ENCODE measurements at places on chromosomes 1 and 21. TPM values are rescaled to one million over a fixed set of nuclear protein-coding genes. Genes with fewer than 3 reads are reported as not detected.

UHMK1 gene
- 47.6 TPM for total RNA-seq

B3GALNT2 gene
- 30.3 TPM for total RNA-seq

C1orf141 gene
- total RNA-seq, result not detected

DNA sequence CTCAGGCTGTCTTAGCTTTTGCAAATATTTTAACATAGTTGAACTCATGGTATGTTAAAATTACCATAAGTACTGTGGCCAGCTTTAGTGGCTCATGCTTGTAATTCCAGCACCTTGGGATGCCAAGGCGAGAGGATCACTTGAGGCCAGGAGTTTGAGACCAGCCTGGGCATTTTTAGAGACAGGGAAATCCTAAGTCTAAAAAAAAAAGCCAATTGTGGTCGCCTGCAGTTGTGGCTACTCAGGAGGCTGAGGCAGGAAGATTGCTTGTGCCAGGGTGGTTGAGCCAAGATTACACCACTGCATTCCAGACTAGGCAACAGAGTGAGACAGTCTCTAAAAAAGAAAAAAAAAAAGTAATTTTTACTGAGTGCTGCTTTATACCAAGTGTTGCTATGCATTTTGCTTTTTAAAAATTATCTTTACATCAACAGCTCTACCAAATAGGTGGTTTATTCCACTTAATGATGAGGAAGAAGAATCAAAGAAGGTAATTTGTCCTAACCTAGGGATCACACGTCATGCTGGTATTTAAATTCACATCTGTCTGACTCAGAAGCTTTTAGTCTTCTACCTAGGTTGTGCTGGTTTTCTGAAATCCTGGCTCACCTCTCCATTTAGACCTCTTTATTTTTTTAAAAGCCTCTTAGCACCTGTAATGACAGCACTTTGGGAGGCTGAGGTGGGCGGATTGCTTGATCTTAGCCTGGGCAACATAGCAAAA is 16.8 kb downstream of the PPP1R12B start:
- DNase-seq, result no peak

GRCh38 chr1:56074007-56074651 is 505.2 kb downstream of the PLPP3 start:
- DNase-seq, result peak; percentile 81

DNA sequence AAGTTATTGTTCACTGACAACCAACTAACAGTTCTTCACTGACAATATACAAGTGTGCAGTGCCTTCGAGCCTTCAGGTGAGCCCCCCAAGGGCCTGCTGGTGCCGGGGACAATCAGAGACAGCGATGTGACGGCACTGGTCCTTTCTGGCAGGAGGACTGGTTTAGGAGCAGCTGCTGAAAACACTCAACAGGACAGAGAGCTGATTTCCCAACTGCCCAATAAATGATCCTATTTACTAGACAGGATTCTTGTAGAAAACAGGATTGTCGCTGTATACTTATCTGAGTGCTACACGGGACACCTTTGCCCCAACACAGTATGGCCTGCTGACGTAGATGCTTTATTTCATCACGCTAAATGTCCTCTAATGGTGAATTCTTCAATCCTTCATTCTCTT is 65.4 kb downstream of the TP53BP2 start:
- no peak for DNase-seq

FAM177B gene
- total RNA-seq, result 36.8 TPM

DNA sequence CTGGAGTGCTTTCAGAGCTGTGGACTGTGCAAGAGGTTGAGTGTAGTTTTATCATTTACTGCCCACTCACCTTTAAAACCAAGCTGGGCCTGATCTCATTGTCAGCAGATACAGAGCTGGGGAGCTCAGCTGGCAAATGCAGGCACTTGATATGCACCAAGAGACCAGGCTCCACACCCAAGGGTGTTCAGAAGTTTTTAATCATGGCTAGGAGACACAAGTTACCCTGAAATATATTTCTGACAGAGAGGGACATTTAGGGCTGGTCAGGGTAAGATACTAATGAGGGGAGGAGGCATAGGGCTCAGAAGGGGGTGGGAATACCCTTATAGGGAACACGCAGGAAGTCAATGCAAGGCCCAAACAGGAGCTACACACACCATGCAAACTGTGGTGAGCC is 153.7 kb downstream of the ELAVL4 start:
- DNase-seq, result no peak

VWA1 gene
- 122 TPM for total RNA-seq

MFSD2A gene
- 3.3 TPM for total RNA-seq

DNA sequence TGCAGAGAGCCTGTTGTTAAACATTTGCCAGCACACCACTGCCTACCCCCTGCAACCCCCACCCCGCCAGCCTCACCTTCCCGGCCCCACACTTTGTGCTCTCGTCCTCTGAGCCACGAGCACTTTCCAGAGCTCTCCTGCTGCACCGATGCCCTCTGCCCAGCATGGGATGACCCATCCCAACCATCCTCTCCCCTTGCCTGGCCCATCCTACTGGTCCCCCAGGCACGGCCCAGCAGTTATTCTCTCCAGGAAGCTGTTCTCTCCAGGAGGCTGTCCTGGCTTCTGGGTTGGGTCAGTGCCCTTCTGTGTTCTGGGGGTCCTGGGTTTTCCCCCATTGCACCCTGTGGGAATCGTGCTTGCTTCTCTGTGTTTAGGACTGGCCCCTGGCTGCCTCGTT is 60.1 kb upstream of the ABCG1 start:
- DNase-seq, result no peak

YOD1 gene
- 4.5 TPM for total RNA-seq

KISS1 gene
- total RNA-seq, result not detected

PADI1 gene
- not detected for total RNA-seq

DNA sequence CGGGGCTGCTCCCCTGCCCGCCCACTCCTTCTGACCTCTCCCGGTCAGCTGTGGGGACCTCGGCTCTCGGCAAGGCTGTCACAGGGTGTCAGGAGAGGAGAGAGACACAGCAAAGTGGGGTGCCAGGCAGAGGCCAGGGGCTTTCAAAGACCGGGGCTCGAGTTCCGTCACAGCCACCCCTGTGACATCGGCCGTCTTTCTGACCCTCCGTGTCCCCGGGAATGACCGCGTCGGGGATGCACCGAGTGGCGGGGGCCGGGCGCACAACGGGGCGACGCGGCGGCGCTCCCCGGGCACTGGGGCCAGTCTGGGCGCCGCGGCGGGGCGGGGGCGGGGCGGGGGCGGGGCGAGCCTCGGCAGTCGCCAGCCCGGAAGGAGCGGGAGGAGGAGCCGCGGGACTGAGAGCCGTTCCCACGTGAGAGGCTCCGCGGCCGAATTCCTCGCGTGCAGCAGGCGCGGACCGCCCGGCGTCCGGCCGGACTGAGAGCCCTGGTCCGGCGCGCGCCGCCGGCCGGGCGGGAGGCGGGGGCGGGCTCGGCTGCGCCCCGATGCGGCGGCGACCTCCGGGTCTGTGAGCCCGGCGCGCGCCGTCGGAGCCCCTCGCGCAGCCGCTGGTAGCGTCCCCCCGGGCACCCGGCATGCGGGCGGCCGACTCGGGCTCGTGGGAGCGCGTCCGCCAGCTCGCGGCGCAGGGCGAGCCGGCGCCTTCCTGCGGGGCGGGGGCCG is 229.7 kb upstream of the TMEM51 start:
- DNase-seq, result peak; percentile 66

DNA sequence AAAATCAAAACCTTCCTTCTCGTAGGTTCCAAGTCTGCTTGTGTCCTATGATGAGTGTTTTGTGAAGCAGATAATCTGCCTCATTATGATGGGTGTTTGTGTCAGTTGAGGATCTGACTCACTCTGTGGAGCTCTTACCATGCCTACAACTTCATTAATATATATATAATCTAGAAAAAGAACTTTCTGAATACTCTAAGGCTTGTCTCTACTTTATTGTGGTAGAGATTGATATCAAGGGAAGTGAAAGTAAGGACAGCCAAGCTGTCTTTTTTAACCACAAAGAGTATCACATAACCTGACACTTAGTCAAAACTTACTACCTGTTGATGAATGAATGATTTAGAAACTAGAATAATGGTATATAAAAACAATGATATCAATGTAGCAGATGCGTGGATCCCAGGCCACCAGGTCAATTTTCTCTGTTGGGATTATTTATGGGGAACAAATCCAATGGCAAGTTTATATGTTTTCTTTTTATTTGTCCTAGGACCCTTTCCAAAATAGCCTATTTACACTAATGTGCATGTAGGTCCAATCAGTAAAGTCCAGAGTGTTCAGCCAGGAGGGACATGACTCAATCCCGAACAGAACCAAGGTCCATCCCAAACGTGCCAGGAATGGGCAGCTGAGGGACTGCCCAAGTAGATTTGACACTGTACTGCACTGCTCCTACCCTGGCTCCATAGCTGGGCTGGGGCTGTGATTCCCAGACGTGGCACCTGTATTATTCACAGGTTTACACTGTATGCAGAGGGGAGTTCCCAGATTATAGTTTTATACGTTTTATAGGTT is 182.3 kb upstream of the GREM2 start:
- DNase-seq, result no peak

DNA sequence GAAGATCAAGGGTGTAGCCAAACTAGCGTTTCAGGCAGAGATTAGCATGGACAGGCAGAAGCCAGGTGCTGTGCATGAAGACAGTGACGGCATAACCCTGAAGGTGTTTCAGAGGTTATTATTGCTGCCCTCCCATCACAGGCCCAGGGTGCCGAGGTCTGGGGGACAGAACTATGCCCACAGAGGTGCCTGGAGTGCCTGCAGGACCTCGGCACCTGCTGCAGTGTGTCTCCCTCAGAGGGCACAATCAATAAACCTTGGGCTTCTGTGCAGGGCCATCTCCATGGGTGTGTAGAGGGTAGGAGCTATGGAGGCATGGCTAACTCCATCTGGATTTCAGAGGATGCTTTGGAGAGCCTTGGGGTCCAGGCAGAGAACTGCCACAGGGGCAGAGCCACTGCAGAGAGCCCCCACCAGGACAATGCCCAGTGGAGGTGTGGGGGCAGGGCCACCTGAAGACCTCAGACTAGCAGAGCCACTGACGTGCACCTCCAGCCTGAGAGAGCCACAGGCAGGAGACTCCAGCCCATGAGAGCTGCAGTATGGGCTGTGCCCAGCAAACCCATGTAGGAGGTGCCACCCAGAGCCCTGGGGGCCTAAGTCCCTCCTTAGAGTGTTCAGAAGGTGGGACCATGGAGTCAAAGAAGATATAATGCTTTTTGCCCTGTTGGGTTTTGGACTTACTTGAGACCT is 5.7 kb upstream of the ABCG1 start:
- no peak for DNase-seq

LCE1E gene
- not detected for total RNA-seq

GRCh38 chr1:248924696-248925532 is 18.9 kb downstream of the PGBD2 start:
- peak; percentile 28 for DNase-seq

GRCh38 chr1:205972491-205973168 is 29.4 kb upstream of the SLC26A9 start:
- DNase-seq, result no peak

DNA sequence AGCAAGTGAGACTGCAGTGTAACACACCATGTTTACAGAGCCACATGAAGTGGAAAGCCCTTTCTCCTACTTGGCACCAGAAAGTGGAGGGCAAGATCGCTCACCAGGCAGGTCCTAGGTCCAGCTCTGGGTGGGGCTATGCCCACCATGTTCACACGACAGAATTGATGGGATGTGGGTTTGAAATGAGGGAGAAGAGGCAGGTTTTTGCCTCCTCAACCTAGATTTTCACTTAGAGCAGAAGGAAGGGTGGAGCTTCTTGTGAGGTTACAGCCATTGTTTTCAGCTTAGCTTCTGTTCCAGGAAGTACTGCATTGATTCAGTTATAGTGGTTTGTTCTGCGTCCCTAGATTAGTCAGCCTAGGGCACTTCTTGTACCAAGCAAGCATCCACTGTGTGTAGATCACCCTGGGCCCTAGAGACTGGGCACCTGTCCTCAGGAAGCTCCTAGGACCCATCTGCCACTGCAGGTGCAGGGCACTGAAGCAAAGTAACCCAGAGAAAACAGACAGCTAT is 2.3 kb downstream of the CD53 start:
- no peak for DNase-seq

GRCh38 chr1:78703806-78704205 is 54.2 kb downstream of the IFI44 start:
- no peak for DNase-seq

DNA sequence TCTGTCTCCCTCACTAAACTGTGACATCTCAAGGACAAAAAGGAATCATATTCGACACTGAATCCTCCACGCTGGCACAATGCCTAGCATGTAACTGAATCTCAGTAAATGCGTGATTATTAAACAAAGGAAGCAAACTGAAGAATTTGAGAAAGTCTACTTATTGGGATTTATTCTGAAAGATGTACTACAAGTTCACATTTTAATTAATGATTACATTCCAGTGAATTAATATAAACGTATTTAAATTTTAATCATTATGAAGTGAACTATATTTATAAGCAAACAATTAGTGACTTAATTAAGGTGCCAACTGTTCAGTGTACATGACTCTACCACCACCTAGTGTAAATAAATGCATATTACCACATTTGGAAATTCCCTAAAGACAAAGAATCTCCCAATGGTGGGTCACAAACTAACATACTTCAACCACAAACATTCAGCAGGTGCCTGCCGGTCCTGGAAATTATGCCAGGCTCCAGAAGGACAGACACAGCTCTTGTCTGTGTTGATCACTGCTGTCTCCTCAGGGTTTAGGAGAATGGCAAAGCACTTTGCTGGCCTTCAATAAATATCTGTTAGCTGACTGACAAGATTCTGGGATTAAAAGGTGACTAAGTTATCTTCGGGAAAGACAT is 56.3 kb downstream of the SMYD3 start:
- DNase-seq, result no peak

DNA sequence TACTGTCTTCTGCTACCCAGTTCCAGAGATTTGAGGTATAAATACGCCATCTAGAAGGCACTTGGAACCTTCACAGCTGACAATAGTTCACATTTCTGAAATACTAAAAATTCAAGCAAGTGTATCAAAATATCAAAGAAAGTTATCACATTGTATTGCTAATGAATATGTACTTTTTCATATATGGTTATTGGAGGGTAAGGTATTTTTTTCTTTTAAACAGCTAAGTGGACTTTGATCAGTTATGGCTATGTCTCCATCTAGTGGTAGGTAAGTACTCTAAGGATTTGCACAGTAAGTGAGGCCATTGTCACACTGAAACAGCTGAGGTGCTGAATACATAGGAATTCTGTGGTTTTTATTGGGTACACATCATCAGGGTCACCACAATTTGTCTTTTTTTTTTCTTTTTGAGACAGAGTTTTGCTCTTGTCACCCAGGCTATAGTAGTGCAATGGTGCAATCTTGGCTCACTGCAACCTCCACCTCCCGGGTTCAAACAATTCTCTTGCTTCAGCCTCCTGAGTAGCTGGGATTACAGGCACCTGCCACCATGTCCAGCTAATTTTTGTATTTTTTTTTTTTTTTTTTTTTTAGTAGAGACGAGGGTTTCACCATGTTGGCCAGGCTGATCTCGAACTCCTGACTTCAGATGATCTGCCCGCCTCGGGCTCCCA is 49.1 kb upstream of the CR2 start:
- no peak for DNase-seq

DNA sequence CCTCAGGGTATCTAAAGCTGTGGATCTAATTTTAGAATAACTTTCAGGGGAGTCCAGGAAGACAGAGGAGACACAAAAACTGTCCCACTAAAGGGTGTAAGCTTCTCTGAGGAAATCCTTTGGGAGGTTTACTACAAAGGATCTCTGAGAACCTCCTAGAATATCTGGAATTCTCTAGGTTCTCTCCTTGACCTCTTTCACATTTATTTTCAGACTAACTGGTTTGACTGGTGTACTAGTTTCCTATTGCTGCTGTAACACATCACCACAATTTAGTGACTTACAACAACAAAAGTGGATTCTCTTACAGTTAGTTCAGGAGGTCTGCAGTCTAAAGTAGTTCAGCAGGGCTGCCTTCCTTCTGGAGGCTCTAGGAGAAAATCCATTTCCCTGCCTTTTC is 175.3 kb upstream of the KIAA0040 start:
- DNase-seq, result no peak

HES4 gene
- total RNA-seq, result 25.6 TPM
